Cardiac muscle cell (in vitro differentiated cells and primary cell): ENCODE measurements at places on chromosomes 7 and 10.

- no peaks in the 10 kb centered on the region for H3K27me3 ChIP-seq
- no peaks in the 10 kb centered on the region for H3K4me1 ChIP-seq
- DNase-seq: no peak
- H3K36me3 ChIP-seq: no peaks in the 10 kb centered on the region
- H3K4me3 ChIP-seq: no peak overlapping the region
Observed at GRCh38 chr7:46739518-46740234, 818.6 kb upstream of the IGFBP3 start.

DNA sequence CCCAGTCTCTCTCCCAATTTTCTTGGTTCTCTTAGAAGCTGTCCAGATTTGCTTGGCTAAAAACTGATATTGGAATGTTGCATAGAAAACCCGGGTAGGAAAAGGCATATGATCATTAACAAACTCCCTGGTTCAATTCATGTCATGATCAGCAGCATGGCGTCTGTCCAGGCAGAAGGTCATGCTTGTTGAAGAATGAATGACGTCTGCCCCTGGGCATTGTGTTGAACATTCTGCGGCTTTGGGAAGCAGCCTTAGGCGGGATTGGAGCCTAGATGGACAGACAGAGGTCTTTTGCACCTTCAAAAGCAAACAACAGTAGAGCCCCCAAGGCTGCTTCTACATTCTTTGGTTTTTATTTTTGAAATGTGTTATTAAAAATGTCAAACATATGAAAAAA lies 7.7 kb upstream of the MINDY3 start:
- no peaks in the 10 kb centered on the region for H3K4me1 ChIP-seq
- no peak overlapping the region for H3K4me3 ChIP-seq
- DNase-seq: no peak
- no peaks in the 10 kb centered on the region for H3K36me3 ChIP-seq
- no peak overlapping the region for H3K27ac ChIP-seq

DNA sequence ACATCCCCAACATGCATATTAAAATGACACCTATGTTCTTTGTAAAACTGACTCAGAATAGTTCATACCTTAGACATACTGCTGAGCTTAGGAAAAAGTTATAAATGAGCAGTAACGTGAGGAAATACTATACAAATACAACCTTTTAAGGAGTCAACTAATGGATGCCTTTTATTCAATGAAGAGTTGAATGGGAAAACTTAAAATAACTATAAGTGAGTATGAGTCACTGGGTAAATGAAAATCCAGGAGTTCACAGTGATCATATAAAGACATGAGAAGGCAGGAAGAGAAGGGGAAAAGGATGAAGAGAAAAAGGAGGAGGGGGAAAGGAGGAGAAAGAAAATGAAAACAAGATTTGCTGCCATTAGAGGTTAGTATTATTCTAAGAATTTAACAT lies 157.8 kb upstream of the PCDH15 start:
- no peak overlapping the region for H3K4me3 ChIP-seq
- no peak for DNase-seq
- H3K27ac ChIP-seq: no peak overlapping the region

- no peak within 1 kb of the TSS for H3K27ac ChIP-seq
- H3K4me3 ChIP-seq: no peak within 1 kb of the TSS
- no peaks in the 10 kb centered on the region for H3K27me3 ChIP-seq
Observed at GRCh38 chr7:7718492-7718891, at the start of gene RPA3. RPA3 (minus strand) TSS chr7:7718607; CDS start chr7:7640418, 78,189 bp downstream.

- no peak overlapping the region for H3K27ac ChIP-seq
- no peaks in the 10 kb centered on the region for H3K36me3 ChIP-seq
- no peak overlapping the region for H3K4me3 ChIP-seq
- no peaks in the 10 kb centered on the region for H3K27me3 ChIP-seq
- H3K4me1 ChIP-seq: no peaks in the 10 kb centered on the region
- DNase-seq: no peak
Observed at GRCh38 chr7:12066004-12066403, 145.1 kb upstream of the TMEM106B start.

DNA sequence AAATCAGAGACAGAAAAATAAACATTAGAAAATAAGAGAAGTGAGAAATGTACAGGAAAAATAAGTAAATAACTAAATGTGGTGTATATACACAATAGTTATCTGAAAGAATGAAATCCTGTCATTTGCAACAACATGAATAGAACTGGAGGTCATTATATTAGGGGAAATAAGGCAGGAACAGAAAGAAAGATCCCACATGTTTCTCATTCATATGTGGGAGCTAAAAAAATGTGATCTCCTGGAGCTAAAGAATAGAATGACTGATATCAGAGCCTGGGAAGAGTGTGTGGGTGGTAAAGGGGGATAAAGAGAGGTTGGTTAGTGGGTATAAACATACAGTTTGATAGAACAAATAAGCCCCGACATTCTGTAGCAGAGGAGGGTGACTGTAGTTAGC lies 27.3 kb downstream of the PLXDC2 start:
- peaks cover 11% of the 10 kb centered on the region for H3K4me1 ChIP-seq
- H3K27me3 ChIP-seq: no peaks in the 10 kb centered on the region
- no peak overlapping the region for H3K4me3 ChIP-seq
- H3K36me3 ChIP-seq: no peaks in the 10 kb centered on the region
- no peak for DNase-seq
- H3K27ac ChIP-seq: no peak overlapping the region
